SK-MEL-5 (cell line): ENCODE measurements at places on chromosomes 2 and 18.

GRCh38 chr2:127525691-127526131 lies 578 bp downstream of the IWS1 start:
- peak; percentile 32 for DNase-seq

- peak; percentile 50 for DNase-seq
Observed at GRCh38 chr2:111535404-111535803, 348.6 kb downstream of the ANAPC1 start.

- DNase-seq = no peak
Observed at GRCh38 chr2:178909507-178909906, 102.3 kb upstream of the TTN start.

DNA sequence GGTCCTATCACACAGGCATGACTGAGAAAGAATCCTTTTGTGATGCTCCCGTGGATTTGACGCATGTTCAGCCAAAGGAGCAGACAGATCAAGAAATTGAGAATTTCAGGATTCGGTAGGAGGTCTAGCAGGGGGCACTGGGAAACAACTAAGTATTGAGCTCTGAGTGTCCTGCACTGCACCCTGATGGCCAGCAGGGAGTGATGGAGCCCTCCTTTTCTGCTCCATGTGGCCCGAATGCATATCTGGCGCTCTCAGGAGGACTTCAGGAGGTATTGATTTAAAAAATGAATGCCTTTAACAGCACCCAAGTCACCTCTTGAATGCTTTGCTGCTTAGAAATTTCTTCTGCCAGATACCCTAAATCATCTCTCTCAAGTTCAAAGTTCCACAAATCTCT lies 58.0 kb downstream of the ZNF519 start:
- peak; percentile 18 for DNase-seq

DNA sequence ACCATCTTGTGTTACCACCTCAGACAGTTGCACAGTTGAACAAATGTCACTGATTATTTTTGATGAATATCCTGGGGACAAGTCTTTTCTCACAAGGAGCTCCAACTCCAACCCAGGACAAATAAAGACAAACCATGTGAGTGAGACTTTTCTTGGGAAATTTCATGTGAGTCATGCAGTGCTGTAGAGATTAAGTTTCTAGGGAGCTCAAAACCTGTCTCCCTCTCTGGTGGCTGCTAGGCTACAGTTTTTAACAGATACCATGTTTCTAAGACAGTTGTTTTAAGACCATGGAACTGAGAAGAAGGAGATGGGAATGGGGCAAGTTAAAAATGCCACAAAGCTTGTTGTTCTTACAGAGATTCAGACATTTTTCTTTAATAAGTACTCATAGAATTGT lies 255.5 kb downstream of the RIT2 start:
- DNase-seq = no peak

GRCh38 chr2:152638056-152638455 lies 79.2 kb downstream of the PRPF40A start:
- no peak for DNase-seq

DNA sequence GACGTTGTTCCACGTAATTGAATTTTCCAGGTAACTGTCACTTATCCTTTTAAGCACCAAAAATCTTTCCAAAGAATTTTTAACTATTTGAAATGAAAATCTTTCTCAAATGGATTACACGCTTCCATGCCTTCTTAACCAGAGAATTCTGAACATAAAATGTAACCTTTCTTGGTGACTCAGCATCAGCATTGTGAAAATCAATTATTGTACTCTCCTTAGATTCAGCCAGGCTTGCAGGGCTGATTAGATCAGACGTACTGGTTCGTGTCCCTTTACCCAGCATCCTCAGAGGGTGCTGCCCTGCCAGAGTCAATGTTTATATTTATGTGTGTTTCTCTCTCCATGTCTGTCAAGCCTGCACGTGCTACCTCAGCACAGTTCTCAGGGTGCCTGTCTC lies 623.9 kb downstream of the CNTNAP5 start:
- DNase-seq = no peak

GRCh38 chr2:176187200-176187898 lies 1.1 kb upstream of the HOXD1 start:
- peak; percentile 42 for DNase-seq

GRCh38 chr18:848062-848861 lies 36.2 kb upstream of the YES1 start:
- no peak for DNase-seq

- no peak for DNase-seq
Observed at GRCh38 chr2:129935118-129935517, 44.3 kb upstream of the RAB6C start.

- no peak for DNase-seq
Observed at GRCh38 chr2:55862246-55862645, 61.3 kb downstream of the EFEMP1 start.

GRCh38 chr18:68660354-68661183 lies 54.3 kb downstream of the TMX3 start:
- DNase-seq = peak; percentile 60

- no peak for DNase-seq
Observed at GRCh38 chr2:110875384-110875725, 143.0 kb downstream of the ACOXL start.

- DNase-seq = no peak
Observed at GRCh38 chr2:211473116-211473515, 916.7 kb downstream of the CPS1 start.

GRCh38 chr2:74893332-74893731 lies 59.4 kb downstream of the HK2 start:
- DNase-seq = no peak

DNA sequence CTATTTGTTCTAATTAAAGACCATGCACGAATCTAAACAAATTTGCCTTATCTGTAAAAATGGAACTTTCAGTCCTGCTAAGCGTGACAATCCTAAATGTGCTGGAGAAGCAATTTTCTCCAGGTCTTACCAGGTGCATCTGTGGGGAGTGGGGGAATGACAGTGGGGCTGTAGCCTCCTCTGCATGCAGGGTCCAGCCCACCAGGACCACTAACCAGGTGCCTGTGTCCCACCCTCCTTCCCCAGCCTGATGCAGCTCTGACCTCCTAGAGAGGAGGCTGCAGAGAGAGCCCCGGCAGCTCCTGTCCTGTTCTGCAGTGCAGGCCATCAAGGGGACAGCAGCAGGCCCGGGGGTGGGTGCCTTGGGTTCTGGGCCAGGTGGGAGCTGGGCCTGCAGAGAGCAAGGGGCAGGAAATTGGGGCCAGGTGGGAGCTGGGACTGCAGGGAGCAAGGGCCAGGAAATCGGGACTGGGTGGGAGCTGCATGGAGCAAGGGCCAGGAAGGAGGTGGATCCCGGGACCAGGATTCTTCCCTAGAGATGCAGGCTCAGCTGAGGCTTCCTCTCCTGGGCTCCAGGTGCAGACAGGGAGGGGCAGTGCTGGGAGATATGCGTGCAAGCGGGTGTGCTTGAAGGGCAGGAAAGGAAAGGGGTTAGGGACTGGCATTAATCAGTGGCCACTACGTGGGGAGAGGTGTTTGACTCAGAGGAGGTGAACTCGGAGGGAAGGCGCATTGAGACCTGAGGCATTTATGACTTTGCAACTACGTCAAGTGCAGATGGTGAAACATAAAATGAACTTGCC lies 185.3 kb downstream of the ANKRD30B start:
- DNase-seq = no peak

DNA sequence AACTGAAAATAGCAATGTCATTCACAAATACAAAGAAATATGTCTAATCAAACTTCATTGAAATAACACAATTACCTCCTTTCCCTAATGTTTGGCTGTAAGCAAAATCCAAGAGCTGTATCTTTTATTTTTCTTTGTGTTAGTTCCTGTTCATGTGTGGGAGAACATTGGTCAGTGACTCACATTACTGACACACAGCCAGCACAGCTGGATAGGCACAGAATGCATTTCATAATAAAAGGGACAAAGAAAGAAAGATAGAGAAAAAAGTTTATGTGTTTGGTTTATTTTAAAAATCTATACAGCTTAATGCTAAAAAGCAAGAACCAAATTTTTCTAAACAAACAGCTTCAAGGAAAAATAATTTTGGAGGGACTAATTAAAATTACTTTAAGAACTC lies 185.6 kb upstream of the COL3A1 start:
- no peak for DNase-seq

DNA sequence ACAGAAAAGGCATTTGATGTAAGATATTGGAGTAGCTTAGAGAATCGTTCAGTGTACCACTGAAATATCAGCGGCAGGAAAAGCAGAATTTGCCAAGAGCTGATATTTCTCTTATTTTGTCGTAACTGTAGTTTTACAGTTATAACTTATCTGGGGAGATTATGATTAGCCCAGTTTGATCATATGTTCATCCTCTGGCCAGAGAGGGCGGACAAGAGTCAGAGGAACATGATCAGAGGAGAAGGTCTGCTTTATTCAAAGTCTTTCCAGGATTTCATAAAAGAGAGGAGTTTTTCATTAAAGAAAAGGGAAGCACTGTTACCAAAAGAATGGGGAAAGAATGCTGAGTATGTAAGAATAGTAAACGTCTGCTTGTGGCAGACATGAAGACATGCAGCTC lies 1655.6 kb downstream of the DPP10 start:
- peak; percentile 13 for DNase-seq

GRCh38 chr2:226799976-226800940 lies 638 bp upstream of the IRS1 start:
- DNase-seq = no peak

DNA sequence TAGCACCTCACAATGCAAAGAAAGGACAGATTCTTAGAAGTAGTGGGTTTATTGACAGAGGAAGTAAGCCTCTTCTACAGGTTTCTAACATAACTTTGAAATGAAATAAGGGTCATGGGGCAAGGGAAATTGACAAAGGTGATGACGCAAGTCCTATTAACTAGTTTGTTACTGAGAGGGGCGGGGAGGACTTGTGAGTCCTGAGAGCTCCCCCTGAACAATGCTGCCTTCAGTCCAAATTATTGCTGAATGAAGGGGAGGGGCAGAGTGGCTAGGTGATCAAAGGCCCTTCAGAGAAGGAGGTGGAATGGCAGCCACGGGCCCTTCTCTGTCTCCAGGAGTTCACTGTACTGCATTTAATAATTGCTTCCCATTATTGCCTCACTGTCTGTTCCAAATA lies 390.0 kb downstream of the MEIS1 start:
- no peak for DNase-seq

- DNase-seq = no peak
Observed at GRCh38 chr2:176514276-176514675, 245.0 kb downstream of the MTX2 start.

- no peak for DNase-seq
Observed at GRCh38 chr18:61388010-61388409, 54.8 kb downstream of the CDH20 start.

DNA sequence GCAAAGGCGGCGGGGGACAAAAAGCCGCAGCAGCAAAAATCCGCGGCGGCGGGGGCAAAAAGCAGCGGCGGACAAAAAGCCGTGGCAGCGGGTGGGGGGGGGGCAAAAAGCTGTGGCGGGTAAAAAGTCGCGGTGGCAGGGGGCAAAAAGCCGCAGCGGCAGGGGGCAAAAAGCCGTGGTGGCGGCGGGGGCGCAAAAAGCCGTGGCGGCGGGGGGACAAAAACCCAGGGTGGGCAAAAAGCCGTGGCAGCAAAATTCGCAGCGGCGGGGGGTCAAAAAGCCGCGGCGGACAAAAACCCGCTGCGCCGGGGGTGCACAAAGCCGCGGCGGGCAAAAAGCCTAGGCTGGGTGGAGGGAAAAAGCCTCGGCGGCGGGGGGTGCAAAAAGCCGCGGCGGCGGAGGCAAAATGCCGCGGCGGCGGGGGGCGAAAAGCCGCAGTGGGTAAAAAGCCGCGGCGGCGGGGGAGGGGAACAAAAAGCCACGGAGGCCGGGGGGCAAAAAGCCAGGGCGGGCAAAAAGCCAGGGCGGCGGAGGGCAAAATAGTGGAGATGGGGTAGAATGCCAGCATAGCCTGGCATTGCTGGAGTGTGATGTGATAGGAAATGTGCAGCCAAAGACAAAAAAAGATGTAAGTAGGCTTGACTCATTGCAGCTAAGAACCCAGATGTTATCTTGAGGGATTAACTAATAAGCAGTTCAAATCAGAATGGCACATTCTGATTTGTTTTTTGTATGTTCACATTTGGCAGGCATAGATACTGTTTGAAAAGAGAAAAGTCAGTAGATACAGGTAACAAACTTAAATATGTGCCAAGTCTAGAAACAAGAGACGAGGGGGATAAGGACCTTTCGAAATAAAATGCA lies 1076.3 kb downstream of the RPIA start:
- no peak for DNase-seq

DNA sequence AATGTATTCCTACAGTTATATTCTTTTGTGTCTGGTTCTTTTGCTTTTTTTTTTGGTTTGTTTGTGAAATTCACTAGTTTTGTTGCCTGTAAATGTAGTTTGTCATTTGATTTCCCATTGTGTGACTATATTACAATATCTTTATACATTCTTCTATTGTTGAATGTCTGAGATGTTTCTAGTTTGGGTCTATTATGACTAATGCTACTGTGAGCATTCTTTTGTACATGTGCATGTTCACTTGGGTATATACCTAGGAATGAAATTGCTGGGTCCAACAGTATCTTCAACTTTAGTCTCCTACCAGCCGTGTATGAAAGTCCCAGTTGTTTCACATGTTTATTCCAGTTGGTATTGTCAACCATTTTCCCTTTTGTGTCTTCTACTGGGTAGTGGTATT lies 112.7 kb upstream of the RBMS1 start:
- DNase-seq = no peak

GRCh38 chr18:11950824-11951223 lies 30.5 kb upstream of the IMPA2 start:
- no peak for DNase-seq

DNA sequence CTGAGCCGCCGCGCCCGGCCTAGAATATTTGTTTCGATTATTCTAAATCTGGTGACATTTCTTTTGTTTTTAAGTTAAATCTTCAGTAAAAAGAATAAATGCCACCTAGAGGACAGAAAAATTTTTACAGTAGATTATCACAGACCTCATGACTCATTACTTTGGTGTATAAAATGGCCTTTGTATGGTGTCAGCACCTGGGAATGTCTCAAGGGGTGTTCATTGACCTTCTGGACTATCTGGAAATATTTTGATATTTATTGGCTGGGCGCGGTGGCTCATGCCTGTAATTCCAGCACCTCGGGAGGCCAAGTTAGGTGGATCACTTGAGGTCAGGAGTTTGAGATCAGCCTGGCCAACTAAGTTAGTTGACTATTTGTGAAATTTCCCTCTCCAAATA lies 30.3 kb upstream of the SLC30A6 start:
- peak; percentile 76 for DNase-seq

GRCh38 chr2:207149249-207150213 lies 16.2 kb downstream of the KLF7 start:
- no peak for DNase-seq

- no peak for DNase-seq
Observed at GRCh38 chr2:11963966-11964365, 217.5 kb downstream of the LPIN1 start.

DNA sequence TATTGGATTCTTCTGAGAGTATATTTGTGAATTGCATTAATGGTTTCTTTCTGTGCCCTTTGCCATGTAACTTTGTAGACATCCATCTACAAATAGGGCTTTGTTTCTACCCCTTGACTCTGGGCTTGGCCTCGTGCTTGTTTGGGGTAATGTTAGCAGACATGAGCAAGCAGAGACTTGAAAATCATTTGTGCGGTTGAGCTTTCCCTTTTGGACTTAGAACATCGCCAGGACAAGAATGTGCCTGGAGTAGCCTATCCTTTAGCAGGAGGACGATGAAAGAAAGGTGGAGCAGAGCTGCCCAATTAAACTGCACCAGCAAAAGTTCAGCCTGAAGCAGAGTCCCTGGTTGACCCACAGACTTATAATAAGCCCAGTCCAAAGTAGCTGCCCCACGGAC lies 785.9 kb downstream of the EPHA4 start:
- DNase-seq = no peak

- no peak for DNase-seq
Observed at GRCh38 chr2:188629753-188630527, 338.3 kb downstream of the GULP1 start.
